ENCODE measurements at places on chromosomes 1 and 21. TPM values are rescaled to one million over a fixed set of nuclear protein-coding genes. Genes with fewer than 3 reads are reported as not detected.

GRCh38 chr1:184757406-184757805, 2.7 kb upstream of the EDEM3 start:
- no peak overlapping the region for H3K4me3 ChIP-seq
- H3K36me3 ChIP-seq = no peaks in the 10 kb centered on the region
- H3K27ac ChIP-seq = no peak overlapping the region
- H3K27me3 ChIP-seq = no peaks in the 10 kb centered on the region
- H3K4me1 ChIP-seq = peaks cover 15% of the 10 kb centered on the region

DNA sequence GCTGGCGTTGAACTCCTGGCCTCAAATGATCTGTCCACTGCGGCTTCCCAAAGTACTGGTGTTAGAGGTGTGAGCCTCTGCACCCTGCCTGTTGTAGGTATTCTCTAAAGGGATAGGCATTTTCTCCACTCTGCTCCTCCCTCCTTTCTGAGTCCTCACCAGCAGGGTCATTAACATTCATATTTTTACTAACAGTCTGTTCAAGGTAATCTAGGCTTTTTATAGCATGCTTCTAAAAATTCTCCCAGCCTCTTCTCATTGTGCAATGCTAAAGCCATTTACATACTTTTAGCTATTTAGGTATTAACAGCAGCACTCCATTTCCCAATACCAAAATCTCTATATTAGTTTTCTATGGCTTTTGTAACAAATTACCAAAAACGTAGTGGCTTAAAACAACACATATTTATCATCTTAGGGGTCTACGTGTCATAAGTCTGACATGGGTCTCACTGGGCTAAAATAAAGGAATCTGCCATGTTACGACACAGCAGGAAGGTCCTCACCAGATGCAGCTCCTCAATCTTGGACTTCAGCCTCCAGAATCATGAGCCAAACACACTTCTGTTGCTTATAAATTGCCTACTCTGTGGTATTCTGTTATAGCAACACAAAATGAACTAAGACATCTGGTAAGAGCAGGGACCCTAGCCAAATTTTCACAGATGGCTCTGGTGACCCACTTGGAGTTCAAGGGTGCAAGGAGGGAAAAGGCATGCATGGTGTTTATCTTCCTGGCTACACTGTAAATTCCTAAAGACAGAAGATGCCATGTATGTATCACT, 2.9 kb upstream of the SLC2A7 start:
- DNase-seq = no peak
- no peak overlapping the region for H3K4me3 ChIP-seq
- H3K4me1 ChIP-seq = no peaks in the 10 kb centered on the region
- H3K36me3 ChIP-seq = no peaks in the 10 kb centered on the region
- H3K27me3 ChIP-seq = peaks cover 18% of the 10 kb centered on the region
- H3K27ac ChIP-seq = no peak overlapping the region

DNA sequence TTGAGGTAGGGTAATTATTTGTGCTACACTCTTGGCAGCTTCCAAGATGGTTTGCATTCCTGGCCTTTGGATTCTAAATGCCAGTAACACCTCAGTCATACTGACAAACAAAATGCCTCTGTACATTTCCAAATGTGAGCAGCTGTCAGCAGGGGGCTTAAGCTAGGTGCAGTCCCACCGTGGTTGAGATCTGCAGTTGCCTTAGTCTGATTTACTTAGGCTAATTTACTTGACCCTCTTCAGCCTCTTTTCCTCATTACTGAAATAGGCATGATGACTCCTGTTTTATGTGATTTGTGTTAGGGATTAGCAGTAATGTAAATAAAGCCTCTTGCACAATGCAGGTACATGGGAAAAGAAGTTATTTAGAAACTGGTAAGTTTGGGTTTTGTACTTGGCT, 13.5 kb upstream of the SPATA1 start:
- no peak overlapping the region for H3K27ac ChIP-seq
- no peaks in the 10 kb centered on the region for H3K4me1 ChIP-seq
- H3K4me3 ChIP-seq = no peak overlapping the region
- H3K36me3 ChIP-seq = peaks cover 82% of the 10 kb centered on the region
- H3K27me3 ChIP-seq = no peaks in the 10 kb centered on the region

DNA sequence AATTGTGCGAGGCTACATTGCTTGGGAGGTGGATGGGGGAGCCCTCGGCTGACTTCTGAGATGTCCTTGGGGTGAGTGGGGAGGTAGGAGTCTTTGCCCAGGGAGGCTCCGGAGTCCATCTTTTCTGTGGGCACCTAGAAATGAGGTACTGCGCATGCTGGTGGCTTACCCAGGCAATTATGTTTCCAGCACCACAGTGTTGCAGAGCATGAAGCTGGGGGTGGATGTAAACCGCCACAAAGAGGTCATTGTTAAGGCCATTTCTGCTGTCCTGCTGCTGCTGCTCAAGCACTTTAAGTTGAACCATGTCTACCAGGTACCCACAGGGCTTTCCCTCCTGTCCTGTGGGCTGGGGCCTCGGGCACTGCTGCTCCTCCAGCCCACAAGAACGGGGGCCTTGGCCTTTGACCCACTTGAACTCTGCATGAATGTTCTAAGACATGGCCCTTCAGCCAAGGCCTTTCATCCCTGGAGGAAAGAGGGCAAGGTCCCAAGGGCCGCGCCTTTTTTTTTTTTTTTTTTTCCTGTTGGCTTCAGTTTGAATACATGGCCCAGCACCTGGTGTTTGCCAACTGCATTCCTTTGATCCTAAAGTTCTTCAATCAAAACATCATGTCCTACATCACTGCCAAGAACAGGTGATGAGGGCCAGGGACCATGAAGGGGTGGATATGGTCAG, 14.6 kb downstream of the STRIP1 start:
- H3K27ac ChIP-seq = no peak overlapping the region
- peaks cover 93% of the 10 kb centered on the region for H3K36me3 ChIP-seq
- no peak overlapping the region for H3K4me3 ChIP-seq

GRCh38 chr1:25581764-25582163, 34.8 kb upstream of the MAN1C1 start:
- no peak for DNase-seq
- H3K4me3 ChIP-seq = no peak overlapping the region
- H3K27me3 ChIP-seq = peaks cover 16% of the 10 kb centered on the region

GRCh38 chr1:44985747-44986359, 542 bp downstream of the EIF2B3 start:
- H3K4me1 ChIP-seq = peaks cover 19% of the 10 kb centered on the region
- H3K36me3 ChIP-seq = no peaks in the 10 kb centered on the region
- no peak overlapping the region for H3K27ac ChIP-seq
- peak overlapping the region; percentile 68 for H3K4me3 ChIP-seq

DNA sequence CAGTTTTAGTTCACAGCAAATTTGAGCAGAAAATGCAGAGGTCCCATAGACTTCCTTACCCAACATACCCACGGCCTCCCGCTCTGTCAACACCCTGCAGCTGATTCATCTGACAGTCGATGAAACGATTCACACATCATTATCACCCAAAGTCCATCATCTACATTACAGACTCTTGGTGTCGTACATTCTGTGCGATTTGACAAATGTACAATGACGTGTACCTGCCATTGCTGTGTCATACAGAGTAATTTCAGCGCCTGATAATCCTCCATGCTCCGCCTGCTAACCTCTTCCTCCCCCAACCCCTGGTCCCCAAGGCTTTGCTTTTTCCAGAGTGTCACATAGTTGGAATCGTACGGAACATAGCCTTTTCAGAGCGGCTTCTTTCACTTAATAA, 94.7 kb upstream of the SLC25A33 start:
- no peaks in the 10 kb centered on the region for H3K36me3 ChIP-seq
- no peaks in the 10 kb centered on the region for H3K27me3 ChIP-seq
- no peak overlapping the region for H3K4me3 ChIP-seq

DNA sequence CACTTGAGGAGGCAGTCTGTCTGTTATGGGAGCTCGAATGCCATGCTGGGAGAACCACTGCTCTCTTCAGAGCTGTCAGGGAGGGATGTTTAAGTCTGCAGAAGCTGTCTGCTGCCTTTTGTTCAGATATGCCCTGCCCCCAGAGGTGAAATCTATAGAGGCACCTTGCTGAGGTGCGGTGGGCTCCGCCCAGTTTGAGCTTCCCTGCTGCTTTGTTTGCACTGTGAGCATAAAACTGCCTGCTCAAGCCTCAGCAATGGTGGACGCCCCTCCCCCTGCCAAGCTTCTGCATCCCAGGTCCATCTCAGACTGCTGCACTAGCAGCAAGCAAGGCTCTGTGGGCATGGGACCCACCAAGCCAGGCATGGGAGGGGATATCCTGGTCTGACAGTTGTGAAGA, 247.5 kb downstream of the LMX1A start:
- no peak overlapping the region for H3K27ac ChIP-seq
- no peaks in the 10 kb centered on the region for H3K4me1 ChIP-seq
- no peaks in the 10 kb centered on the region for H3K36me3 ChIP-seq
- no peak overlapping the region for H3K4me3 ChIP-seq
- DNase-seq = no peak

GRCh38 chr1:29793653-29794348, 557.5 kb downstream of the PTPRU start:
- H3K27me3 ChIP-seq = no peaks in the 10 kb centered on the region
- H3K4me1 ChIP-seq = no peaks in the 10 kb centered on the region
- no peaks in the 10 kb centered on the region for H3K36me3 ChIP-seq
- H3K27ac ChIP-seq = no peak overlapping the region
- no peak for DNase-seq

DNA sequence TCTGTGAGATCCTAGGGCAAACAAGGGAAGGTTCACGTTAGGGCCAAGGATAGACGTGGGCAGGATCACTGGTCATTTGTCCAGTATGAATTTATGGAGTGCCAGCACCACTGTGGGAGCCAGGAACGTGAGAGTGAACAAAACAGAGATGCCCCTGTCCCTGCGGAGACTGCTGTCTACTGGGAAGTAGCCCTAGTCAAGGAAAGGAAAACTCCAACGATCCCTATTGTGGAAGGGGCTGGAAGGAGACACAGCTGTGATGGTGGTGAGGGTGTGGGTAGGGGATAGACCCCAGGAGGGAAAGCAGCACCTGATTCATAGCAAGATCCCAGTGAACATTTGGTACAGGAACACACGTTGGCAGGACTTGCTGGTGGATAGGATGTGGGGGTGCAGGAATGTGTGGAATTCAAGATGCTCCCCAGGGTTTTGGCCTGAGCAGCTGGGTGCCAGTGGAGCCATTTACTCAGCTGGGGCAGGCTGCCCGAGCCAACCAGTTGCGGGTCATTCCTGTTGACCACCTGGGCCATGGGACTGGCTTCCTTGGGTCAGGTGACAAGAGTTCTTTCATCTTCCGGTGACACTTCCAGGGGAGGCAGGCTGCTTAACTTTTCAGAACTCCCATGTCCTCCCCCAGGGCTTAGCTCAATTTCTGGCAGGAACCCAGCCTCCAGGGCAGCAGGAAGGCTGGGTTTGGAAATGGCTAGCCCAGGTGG, 1.2 kb upstream of the ATP13A2 start:
- H3K27ac ChIP-seq = no peak overlapping the region
- DNase-seq = no peak
- H3K4me1 ChIP-seq = peaks cover 24% of the 10 kb centered on the region
- no peak overlapping the region for H3K4me3 ChIP-seq
- H3K36me3 ChIP-seq = peaks cover 4% of the 10 kb centered on the region

HP1BP3 gene
- total RNA-seq = 273 TPM

C1orf141 gene
- not detected for total RNA-seq

CRP gene
- total RNA-seq = not detected

RNF186 gene
- not detected for total RNA-seq
